PC-3 (cell line): ENCODE measurements at places on chromosomes 16 and 17. TPM values are rescaled to one million over a fixed set of nuclear protein-coding genes. Genes with fewer than 3 reads are reported as not detected.

FBXO39 gene
- not detected in 2 replicates for total RNA-seq

ASPHD1 gene
- total RNA-seq: 2.0 and 3.9 TPM in 2 replicates

UNC119 gene
- total RNA-seq: 68.4 and 82.1 TPM in 2 replicates

DNAH9 gene
- 0.11 TPM in 1 of 2 replicates, not detected in the other for total RNA-seq

SPATA22 gene
- total RNA-seq: 1.8 TPM in 1 of 2 replicates, not detected in the other

MED13 gene
- 26.0 and 36.8 TPM in 2 replicates for total RNA-seq

CDIPT gene
- 60.5 and 86.2 TPM in 2 replicates for total RNA-seq

PRR35 gene
- not detected in 2 replicates for total RNA-seq

ATP6V0D1 gene
- 65.5 and 76.6 TPM in 2 replicates for total RNA-seq

NPIPA8 gene
- not detected in 2 replicates for total RNA-seq

GNGT2 gene
- 0.40 TPM in 1 of 2 replicates, not detected in the other for total RNA-seq

HS3ST3B1 gene
- 0.33 and 0.52 TPM in 2 replicates for total RNA-seq

TSNAXIP1 gene
- total RNA-seq: 0.44 and 0.86 TPM in 2 replicates

DLG4 gene
- total RNA-seq: 6.5 and 12.8 TPM in 2 replicates

SLC16A3 gene
- total RNA-seq: 286 and 447 TPM in 2 replicates

NOD2 gene
- total RNA-seq: 0.07 TPM in 1 of 2 replicates, not detected in the other

SLFN14 gene
- not detected in 2 replicates for total RNA-seq

EMP2 gene
- 33.9 and 38.7 TPM in 2 replicates for total RNA-seq

CIBAR2 gene
- total RNA-seq: not detected in 2 replicates

NPIPA7 gene
- total RNA-seq: 0.87 and 8.2 TPM in 2 replicates

KCNG4 gene
- 0.04 TPM in 1 of 2 replicates, not detected in the other for total RNA-seq

P3H4 gene
- total RNA-seq: 29.6 and 35.1 TPM in 2 replicates

TNFSF13 gene
- 3.6 and 5.2 TPM in 2 replicates for total RNA-seq

TSPOAP1 gene
- 4.3 and 8.3 TPM in 2 replicates for total RNA-seq

JPH3 gene
- not detected in 2 replicates for total RNA-seq

CD19 gene
- not detected in 2 replicates for total RNA-seq

PPM1E gene
- not detected in 2 replicates for total RNA-seq

CCL22 gene
- total RNA-seq: not detected in 2 replicates

ABCA8 gene
- 0.22 and 0.92 TPM in 2 replicates for total RNA-seq

WFDC1 gene
- total RNA-seq: 0.15 TPM in 1 of 2 replicates, not detected in the other

C16orf96 gene
- not detected in 2 replicates for total RNA-seq

CDH3 gene
- total RNA-seq: 102 and 109 TPM in 2 replicates

NFATC3 gene
- total RNA-seq: 12.1 and 14.5 TPM in 2 replicates

TEKT3 gene
- not detected in 2 replicates for total RNA-seq

PIRT gene
- not detected in 2 replicates for total RNA-seq

TOM1L1 gene
- total RNA-seq: 35.4 and 48.1 TPM in 2 replicates

KRT24 gene
- not detected in 2 replicates for total RNA-seq

CNGB1 gene
- total RNA-seq: 0.04 TPM in 1 of 2 replicates, not detected in the other

KRTAP16-1 gene
- not detected in 2 replicates for total RNA-seq

HOXB9 gene
- total RNA-seq: 7.0 and 8.3 TPM in 2 replicates

PRSS8 gene
- 18.0 and 23.4 TPM in 2 replicates for total RNA-seq

CD300LG gene
- total RNA-seq: not detected in 2 replicates

ATXN2L gene
- total RNA-seq: 65.8 and 104 TPM in 2 replicates

MAP2K4 gene
- total RNA-seq: 33.9 and 35.5 TPM in 2 replicates

SPNS2 gene
- total RNA-seq: 2.6 and 7.9 TPM in 2 replicates

UBALD1 gene
- 24.6 and 28.2 TPM in 2 replicates for total RNA-seq

P2RX1 gene
- not detected in 2 replicates for total RNA-seq

TP53TG3F gene
- total RNA-seq: not detected in 2 replicates

SREBF1 gene
- total RNA-seq: 167 and 194 TPM in 2 replicates

CDT1 gene
- total RNA-seq: 43.0 and 76.6 TPM in 2 replicates

GOSR2 gene
- total RNA-seq: 45.6 and 48.4 TPM in 2 replicates

OTOA gene
- total RNA-seq: not detected in 2 replicates

TEKT1 gene
- not detected in 2 replicates for total RNA-seq

GAST gene
- not detected in 2 replicates for total RNA-seq
